ENCODE measurements at places on chromosomes 6 and 20.

DNA sequence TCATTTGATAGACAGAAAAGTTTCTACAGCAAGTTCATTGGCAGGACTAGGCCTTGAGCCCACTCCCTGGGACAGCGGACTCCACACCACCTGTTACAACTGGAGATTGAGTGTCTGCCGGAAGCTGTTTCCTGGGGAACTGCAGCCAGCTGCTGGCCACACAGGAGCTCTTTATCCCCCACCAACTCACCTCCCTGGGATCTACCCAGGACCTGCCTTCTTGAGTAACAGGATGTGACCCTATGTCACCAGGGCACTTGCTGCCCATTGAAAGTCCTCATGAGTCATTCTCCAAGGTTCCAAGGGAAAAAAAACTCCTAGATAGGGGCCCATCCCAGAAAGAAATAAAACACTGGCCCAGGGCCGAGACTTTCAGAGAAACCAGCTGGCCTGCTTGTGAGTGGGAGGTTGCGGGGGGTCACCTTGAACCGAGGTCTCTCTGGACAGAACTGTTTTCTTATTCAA lies 37.4 kb upstream of the SLC9A8 start:
- H3K36me3 ChIP-seq = peaks cover 4% of the 10 kb centered on the region
- DNase-seq = no peak
- H3K27me3 ChIP-seq = no peaks in the 10 kb centered on the region
- no peak overlapping the region for H3K4me3 ChIP-seq
- H3K27ac ChIP-seq = no peak overlapping the region
- H3K4me1 ChIP-seq = peaks cover 10% of the 10 kb centered on the region

- H3K4me1 ChIP-seq = peaks cover 4% of the 10 kb centered on the region
- DNase-seq = no peak
- no peak overlapping the region for H3K27ac ChIP-seq
- no peaks in the 10 kb centered on the region for H3K27me3 ChIP-seq
- H3K4me3 ChIP-seq = no peak overlapping the region
Measured at GRCh38 chr6:78947529-78947928, 80.2 kb downstream of the IRAK1BP1 start.

GRCh38 chr6:29941471-29941870 lies 861 bp upstream of the HLA-A start:
- H3K4me1 ChIP-seq = peaks cover 40% of the 10 kb centered on the region
- H3K27me3 ChIP-seq = no peaks in the 10 kb centered on the region
- H3K36me3 ChIP-seq = peaks cover 53% of the 10 kb centered on the region
- H3K27ac ChIP-seq = peak overlapping the region; percentile 100
- no peak for DNase-seq
- H3K4me3 ChIP-seq = peak overlapping the region; percentile 95

- DNase-seq = no peak
- H3K27ac ChIP-seq = no peak overlapping the region
- peaks cover 2% of the 10 kb centered on the region for H3K36me3 ChIP-seq
- H3K4me3 ChIP-seq = no peak overlapping the region
- no peaks in the 10 kb centered on the region for H3K4me1 ChIP-seq
- H3K27me3 ChIP-seq = no peaks in the 10 kb centered on the region
Measured at GRCh38 chr20:19254956-19255355, 42.5 kb downstream of the SLC24A3 start.

DNA sequence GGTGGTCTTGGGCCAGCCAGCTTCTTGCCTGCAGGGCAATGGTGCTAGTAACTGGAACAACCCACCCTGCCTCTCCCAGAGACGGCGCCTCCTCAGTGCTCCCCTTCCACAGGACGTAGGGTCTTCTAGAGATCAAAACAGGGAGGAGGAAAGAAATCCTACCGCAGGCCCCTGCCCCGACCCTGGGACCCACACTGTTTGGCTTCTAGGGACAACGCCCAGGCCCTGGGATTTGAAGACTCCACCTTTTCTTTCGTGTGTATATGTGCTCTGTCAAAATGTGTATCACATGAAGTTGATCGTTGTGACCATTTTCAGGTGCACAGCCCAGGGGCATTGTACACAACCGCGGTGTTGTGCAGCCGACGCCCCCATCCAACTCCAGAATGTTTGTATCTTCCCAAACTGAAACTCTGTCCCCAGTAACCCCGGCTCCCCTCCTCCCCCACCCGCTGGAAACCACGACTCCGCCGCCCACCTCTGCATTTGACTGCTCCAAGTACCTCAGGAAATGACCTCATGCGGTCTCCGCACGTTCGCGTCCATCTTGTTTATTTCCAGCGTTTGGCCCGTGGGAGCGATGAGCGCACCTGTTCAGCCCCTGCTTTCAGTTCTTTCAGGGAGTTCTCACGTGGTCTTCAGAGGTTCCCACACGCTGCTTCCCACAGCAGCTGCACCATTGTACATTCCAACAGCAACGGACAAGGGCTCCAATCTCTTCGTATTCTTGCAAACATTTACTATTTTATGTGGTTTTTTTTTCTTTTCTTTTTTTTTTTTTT lies 3.4 kb upstream of the BHLHE23 start:
- peak overlapping the region; percentile 81 for H3K4me3 ChIP-seq
- H3K27me3 ChIP-seq = peaks cover 44% of the 10 kb centered on the region
- peaks cover 25% of the 10 kb centered on the region for H3K4me1 ChIP-seq
- peak overlapping the region; percentile 45 for H3K27ac ChIP-seq
- peaks cover 22% of the 10 kb centered on the region for H3K36me3 ChIP-seq

- no peak overlapping the region for H3K4me3 ChIP-seq
- H3K27ac ChIP-seq = no peak overlapping the region
- H3K27me3 ChIP-seq = peaks cover 62% of the 10 kb centered on the region
- no peak for DNase-seq
- no peaks in the 10 kb centered on the region for H3K4me1 ChIP-seq
Measured at GRCh38 chr6:168147205-168147738, 68.3 kb upstream of the FRMD1 start.

DNA sequence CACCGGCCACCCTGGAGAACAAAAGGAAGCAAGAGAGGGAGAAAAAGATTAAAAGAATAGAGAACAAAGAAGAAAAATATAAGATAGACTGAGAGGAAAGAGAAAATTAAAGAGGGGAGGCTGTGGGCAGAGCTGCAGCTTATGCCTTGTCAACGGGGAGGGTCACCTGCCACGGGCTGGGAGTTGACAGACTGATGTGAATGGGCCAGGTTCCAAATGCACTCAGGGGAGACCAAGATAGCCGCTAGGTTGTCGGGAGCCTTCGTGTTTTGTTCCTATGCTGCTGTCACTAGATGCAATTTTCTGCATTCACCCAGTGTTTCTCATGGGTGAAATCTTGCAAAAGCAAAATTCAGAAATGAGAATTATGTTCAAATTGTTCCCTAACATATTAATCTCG lies 119.6 kb upstream of the MTHFD1L start:
- H3K4me3 ChIP-seq = no peak overlapping the region
- no peak for DNase-seq
- H3K36me3 ChIP-seq = no peaks in the 10 kb centered on the region
- H3K27me3 ChIP-seq = no peaks in the 10 kb centered on the region
- H3K4me1 ChIP-seq = peaks cover 24% of the 10 kb centered on the region

DNA sequence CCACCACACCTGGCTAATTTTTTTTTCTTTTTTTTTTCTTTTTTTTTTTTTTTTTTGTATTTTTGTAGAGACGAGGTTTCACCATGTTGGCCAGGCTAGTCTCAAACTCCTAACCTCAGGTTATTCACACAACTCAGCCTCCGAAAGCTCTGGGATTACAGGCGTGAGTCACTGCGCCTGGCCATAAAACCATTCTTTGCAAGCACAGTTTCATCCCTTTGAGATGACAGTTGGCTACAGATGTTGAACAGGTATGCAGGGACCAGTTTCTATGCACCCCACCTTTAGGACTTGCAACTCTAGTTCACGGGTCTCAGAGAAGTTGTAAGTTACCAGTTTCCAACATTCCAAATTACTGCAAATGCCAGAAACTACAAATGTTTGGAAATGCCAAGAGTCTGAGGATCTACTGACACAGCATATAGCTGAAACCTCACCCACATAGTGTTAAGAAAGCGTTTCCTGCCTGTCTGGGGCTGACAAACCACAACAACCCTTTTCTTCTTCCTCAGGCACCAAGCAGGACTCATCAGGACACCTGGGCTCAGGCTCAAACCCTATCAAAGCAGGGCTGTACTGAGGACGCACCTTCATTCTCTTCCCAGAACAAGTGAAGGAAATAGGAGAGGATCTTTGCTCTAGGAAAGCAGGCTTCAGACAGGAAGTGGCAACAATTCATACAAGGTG lies 22.9 kb downstream of the ARHGAP18 start:
- peaks cover 4% of the 10 kb centered on the region for H3K36me3 ChIP-seq
- peak overlapping the region; percentile 94 for H3K27ac ChIP-seq
- peaks cover 73% of the 10 kb centered on the region for H3K4me1 ChIP-seq
- H3K27me3 ChIP-seq = no peaks in the 10 kb centered on the region
- peak overlapping the region; percentile 76 for H3K4me3 ChIP-seq
- DNase-seq = peak; percentile 42

- no peak overlapping the region for H3K4me3 ChIP-seq
- no peaks in the 10 kb centered on the region for H3K4me1 ChIP-seq
- H3K36me3 ChIP-seq = no peaks in the 10 kb centered on the region
- DNase-seq = no peak
- no peaks in the 10 kb centered on the region for H3K27me3 ChIP-seq
Measured at GRCh38 chr20:9457136-9457535, 57.3 kb upstream of the LAMP5 start.

DNA sequence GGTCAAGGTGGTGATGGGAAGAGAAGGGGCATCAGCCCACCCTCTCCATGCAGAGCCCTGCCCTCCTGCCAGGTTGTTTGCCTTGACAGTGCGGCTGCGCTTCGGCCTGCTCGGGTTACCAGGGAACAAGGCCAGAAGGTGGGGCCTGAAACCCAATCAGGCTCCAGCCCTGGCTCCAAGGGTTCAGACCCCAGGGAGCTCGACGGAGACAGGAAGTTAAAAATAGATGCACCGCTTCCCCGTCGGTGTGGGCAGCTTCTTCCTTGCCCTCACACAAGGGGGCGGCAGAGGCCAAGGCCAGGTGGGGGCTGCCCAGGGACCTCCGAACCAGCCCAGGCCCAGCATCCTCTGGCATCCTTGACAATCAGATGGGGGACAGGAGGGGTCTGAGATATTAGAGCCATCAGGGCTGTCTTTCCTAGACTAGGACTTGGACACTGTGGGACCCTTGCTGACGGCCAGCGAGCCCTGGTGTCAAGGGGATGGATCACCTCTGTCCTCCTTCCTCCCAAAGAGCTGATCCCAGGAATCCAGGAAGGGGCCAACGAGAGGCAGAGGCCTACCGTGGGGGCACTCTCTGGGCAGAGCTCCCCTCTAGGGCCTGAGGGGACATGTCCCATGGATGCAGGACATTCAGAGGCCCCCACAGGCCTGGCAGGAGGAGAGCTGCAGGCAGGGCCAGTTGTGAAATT lies 65.2 kb downstream of the RIPOR3 start:
- no peak for DNase-seq
- H3K4me3 ChIP-seq = no peak overlapping the region
- no peaks in the 10 kb centered on the region for H3K4me1 ChIP-seq
- H3K27ac ChIP-seq = no peak overlapping the region
- H3K36me3 ChIP-seq = no peaks in the 10 kb centered on the region

GRCh38 chr20:12318043-12318442 lies 400.4 kb downstream of the BTBD3 start:
- no peak overlapping the region for H3K4me3 ChIP-seq
- H3K36me3 ChIP-seq = no peaks in the 10 kb centered on the region
- DNase-seq = no peak
- H3K27ac ChIP-seq = no peak overlapping the region
- H3K4me1 ChIP-seq = no peaks in the 10 kb centered on the region
- no peaks in the 10 kb centered on the region for H3K27me3 ChIP-seq

DNA sequence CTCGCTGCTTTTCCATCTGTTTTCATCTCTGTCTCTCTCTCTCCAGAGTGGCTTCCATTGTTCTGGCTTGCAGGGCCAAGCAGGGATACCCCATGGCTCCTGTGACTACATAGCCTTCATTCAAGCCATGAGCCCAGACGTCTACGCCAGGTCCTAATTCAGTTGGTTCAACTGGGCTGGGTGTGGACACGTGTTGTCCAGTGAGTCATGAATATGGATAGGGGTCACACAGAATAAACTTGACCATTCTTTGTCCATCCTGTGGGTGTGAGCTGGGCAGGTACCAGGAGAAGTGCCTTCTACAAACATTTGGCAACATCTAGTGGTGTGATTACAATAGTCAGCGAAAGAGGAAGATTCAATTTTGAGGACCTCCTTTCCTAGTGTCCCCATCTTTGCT lies 96.9 kb upstream of the ARMC2 start:
- H3K27me3 ChIP-seq = peaks cover 19% of the 10 kb centered on the region
- H3K27ac ChIP-seq = no peak overlapping the region
- H3K4me1 ChIP-seq = no peaks in the 10 kb centered on the region

Measured in central memory CD8-positive, alpha-beta T cell (primary cell).